Non-pigmented ciliary epithelial cell (primary cell): ENCODE measurements at places on chromosomes 7 and 10.

DNA sequence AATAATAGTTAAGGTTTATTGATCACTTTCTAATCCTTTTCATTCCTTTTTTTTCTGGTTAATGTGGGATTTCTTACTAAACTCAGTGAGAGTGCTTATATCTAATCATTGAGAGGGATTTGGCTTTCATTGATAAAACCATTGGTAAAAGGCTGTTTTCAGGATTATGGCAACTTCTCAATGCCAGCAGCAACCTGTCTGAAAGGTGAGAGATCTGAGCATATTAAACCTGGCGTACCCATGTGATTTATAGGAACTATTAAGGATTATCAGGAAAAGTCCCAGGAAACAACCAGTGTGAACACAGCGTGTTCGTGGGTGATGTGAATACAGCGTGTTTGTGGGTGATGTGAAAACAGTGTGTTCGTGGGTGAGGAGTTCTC, 65.9 kb downstream of the PDIA4 start:
- DNase-seq = no peak

GRCh38 chr10:26854524-26854923, 6.2 kb downstream of the ABI1 start:
- DNase-seq = no peak

DNA sequence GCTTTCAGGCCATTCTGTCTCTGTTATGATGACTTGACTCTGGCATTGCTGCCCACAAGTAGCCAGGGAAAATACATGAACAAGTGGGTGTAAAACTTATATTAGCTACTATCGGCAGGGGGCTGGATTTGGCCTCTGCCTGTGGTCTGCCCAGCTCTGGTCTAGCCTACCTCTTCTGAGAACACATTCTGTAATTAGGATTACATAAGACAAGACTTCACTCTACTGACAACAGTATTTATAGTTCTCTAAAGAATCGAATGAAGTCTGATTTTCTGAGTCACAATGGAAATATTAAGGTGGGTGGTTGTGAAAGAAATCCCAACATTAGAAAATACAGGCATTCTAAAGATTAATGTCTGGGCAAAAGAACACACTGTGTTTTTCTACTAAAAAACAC, 55.5 kb downstream of the DLD start:
- DNase-seq = no peak

GRCh38 chr7:125934955-125935354, 1005.3 kb upstream of the POT1 start:
- DNase-seq = no peak

GRCh38 chr7:8762803-8763202, 329.4 kb downstream of the NXPH1 start:
- DNase-seq = no peak

- DNase-seq = no peak
Observed at GRCh38 chr10:123909426-123909825, 17.8 kb upstream of the CPXM2 start.

DNA sequence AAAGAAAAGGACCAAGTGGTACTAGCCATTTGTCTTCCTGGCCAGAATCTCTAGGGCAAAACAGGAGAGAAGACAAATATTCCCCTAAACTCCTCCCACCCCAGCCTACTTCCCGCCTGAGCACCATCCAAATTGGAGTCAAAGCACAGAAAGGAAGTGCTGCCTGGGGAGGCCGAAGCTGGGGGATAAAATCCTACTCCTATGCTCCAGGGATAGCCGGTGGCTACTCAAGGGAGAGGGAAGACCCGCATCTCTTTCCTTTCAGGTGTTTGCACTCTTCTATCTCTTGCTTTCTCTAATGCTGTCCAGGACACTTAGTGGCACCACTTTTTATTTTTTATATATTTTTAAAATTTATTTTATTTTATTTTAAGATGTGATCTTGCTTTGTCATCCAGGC, 7.1 kb upstream of the DUSP5 start:
- no peak for DNase-seq

DNA sequence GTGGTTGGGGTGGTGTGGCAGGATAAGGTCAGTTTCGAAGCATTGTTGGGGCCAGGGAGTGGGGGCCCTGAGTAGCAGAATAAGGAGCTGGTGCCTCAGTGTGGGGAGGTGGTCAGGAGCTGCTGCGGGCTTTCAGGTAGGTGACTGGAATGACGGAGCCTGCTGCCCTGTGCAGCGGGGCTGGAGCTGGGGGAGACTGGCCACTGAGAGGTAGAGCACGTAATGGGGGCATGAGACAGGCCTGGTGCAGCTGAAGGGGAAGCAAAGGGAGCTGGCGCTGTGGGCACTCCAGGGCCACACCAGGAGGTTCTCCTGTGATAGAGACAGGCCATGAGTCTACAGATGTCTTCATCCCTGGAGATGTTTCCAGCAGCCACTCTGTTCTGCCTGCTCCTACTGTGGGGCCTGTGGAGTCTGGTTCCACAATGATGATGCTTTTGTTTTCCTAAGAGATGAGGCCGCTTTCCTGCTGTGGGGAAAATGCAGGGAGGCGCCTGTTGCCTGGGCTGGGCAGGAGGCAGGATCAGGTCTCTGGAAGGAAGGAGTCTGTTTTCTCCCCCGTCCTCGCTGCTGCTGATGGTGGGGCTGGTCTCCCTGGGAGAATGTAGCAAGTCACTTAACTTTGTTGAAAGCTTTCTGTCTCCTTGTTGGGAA, 31.1 kb downstream of the NUB1 start:
- DNase-seq = no peak

DNA sequence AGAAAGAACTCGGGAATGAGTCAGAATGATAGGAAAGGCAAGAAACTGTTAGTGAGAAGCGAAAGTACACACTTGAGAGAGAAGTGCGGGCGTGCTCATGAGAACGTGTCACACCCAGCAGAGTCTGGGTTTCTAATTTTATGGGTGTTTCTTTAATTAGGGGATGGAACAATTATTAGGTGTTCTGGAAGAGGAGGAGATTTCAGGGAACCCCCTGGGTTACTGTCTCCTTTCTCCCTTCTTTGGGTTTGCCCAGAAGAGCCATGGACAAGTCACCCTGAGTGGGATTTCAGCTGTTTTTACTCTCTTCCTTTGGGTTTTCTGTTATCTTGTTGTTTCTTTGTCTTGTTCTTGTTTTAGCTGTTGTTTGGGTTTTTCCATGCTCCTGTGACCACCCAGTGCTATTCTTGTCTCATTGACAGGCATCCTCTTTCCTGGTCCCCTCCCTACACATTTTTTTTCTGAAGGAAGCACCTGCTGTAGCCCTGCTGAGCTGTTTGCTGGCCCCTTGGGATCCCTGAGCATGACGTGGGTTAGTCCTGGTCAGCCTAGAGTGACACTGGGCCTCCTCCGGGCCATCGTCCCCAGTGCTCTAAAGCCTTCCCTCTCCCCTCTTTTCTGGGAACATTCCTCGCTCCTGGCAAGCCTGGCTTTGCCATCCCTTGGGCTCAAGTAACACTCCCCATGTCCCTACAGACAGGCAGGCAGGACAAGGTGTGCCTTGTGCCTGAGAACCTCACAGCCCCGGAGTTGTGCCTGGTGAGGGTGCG, 3.5 kb downstream of the SH2D4B start:
- DNase-seq = no peak

GRCh38 chr7:68176974-68177373, 1180.3 kb downstream of the TYW1 start:
- DNase-seq = peak; percentile 9

GRCh38 chr10:77455561-77455960, 182.0 kb downstream of the KCNMA1 start:
- DNase-seq = no peak

DNA sequence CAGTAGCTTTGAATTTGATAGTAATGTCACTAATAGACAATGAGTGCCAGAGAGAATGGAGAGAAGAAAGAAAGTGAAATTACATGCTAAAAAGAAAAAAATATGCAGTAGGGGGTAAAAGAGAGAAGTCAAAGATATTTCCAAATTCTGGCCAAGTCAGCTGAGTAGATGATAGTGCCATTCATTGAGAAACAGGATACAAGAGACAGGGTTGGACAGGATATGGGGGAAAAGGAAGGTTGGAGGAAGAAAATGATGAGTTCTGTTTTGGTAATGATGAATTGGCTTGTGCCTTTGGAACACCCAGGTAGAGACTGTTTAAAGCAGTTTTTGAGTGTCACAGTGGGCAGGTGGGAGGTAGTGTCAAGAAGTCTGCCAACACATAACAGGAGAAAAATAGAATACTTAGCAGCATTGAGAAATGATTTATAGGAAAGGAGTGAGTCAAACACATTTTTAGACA, 78.3 kb downstream of the LRRC17 start:
- DNase-seq = no peak

DNA sequence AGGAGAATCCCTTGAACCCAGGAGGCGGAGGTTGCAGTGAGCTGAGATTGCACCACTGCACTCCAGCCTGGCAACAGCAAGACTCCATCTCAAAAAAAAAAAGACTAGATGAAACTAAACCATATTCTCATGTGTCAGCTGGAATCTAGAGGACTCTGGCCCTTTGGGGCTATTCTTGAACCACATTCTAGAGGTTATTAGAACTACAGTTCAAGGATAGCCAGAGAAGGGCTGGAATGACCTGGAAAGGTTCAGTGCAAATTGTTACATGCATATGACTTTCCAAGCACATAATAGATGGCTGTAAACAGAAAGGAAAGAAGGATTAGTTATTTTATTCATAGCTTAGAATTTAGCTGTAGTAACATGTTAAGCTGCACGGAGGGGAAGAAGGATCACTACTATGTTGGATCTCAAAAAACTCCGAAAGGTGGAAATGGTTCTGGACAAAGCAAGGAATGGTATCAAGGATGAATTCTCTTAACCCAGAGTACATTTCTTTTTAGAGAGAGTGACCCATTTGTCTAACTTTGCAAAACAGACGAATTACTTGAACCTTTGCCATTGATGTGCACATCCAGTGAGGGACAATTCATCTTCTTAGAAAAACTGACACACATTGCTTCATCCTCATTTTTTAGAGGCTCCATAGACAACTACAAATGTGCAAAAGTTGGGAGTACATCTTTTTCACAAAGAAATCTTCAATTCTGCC, 124.0 kb upstream of the SAMD8 start:
- no peak for DNase-seq

GRCh38 chr7:16762177-16762576, 8.6 kb downstream of the TSPAN13 start:
- DNase-seq = no peak

- no peak for DNase-seq
Observed at GRCh38 chr10:101693651-101693977, 1.4 kb downstream of the FBXW4 start.

DNA sequence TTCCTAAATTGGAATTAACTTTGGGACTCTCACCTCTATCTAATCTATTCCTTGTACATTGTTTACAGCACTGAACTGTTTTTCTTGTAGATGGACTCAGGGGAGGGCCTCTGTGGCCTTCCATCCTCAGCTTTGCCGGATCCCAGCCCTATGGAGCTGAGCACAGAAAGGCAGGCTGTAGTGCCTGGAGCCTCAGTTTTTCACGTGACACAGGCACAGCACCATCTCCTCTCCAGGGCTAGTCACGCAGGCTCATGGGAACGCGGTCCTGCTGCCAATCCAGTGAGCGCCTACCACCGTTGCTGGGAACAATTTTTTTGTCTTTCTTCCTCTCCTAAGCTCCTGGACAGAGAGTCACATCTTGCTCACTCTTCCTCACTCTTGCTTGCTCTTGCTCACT, 75.6 kb upstream of the DDC start:
- no peak for DNase-seq

GRCh38 chr7:95582578-95583293, 13.6 kb downstream of the PDK4 start:
- DNase-seq = no peak

DNA sequence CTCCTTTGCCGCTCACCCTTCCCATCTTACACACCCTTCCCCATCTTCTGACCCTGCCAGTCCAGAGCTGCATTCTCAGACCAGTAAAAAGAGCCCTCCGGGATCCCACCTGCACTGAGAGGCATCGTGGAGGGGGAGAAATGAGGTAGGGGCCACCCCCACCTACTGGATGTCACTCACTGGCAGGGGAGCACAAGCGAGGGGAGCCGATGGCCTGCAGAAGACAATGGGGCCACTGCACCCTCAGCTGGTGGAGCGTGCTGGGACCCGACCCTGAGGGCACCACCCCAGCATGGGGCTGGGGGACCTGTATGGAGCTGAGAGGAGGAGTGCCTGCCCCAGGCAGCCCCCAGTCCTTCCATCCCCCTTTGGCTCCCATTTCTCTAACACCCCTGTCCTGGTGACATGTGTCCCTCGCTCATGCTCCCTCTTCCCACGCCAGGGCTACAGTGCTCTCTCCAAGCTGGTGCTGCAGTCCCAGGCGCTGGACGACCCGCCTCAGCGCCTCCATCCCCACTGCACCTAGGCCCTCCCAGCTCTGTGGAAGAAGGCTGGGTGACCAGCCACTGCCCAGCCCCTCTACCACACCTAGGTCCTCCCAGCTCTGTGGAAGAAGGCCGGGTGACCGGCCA, 49.8 kb downstream of the RASGEF1A start:
- DNase-seq = no peak

DNA sequence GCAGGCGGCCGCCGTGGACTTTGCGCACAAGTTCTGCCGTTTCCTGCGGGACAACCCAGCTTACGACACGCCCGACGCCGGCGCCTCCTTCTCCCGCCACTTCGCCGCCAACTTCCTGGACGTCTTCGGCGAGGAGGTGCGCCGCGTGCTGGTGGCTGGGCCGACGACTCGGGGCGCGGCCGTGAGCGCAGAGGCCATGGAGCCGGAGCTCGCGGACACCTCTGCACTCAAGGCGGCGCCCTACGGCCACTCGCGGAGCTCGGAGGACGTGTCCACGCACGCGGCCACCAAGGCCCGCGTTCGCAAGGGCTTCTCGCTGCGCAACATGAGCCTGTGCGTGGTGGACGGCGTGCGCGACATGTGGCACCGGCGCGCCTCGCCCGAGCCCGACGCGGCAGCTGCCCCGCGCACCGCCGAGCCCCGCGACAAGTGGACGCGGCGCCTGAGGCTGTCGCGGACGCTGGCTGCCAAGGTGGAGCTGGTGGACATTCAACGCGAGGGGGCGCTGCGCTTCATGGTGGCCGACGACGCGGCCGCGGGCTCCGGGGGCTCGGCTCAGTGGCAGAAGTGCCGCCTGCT, 14.1 kb downstream of the SH2B2 start:
- no peak for DNase-seq

DNA sequence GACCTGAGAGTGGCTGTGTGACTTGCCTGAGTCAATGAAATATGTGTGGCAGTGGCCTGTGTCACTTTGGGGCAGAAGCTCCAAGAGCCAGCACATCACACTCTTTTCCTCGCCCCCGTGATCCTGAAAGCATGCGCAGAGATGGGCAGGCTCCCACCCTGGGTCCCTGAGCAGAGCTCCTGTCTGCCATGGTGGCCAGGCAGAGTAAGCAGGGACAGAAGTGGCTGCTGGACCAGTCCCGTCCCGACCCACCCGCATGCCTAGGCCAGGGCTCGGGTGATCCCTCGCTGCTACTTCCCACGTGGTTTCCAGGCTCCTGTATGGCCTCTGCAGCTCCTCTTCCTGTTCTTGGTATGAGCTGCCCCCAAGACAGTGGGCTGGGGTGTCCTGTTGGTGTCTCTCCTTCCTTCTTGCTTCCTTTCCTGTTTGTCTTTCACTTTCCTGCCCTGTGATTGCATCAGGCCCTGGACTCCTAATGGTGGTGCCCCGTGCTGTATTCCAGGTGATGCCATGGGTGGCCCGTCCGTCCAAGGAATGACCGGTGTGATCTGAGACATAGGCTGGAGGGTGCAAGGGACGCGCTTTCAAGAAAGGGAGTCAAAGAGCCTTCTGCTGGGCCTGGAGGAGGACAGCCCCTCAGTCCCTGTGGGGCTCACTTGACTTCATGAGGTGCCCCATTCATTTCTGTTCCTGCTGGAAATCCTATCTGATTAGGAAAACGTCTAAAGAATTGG, 71.4 kb upstream of the SHH start:
- DNase-seq = no peak

- DNase-seq = no peak
Observed at GRCh38 chr7:1667566-1668395, 2.3 kb upstream of the ELFN1 start.

- DNase-seq = no peak
Observed at GRCh38 chr7:156659961-156660360, 19.4 kb downstream of the RNF32 start.
